ENCODE measurements at places on chromosomes 11 and 22.
A peak's percentile ranks its signal among the peaks of the same experiment; 100 is the strongest.

GRCh38 chr11:128717516-128717915 is 23.6 kb downstream of the FLI1 start:
- DNase-seq: no peak

DNA sequence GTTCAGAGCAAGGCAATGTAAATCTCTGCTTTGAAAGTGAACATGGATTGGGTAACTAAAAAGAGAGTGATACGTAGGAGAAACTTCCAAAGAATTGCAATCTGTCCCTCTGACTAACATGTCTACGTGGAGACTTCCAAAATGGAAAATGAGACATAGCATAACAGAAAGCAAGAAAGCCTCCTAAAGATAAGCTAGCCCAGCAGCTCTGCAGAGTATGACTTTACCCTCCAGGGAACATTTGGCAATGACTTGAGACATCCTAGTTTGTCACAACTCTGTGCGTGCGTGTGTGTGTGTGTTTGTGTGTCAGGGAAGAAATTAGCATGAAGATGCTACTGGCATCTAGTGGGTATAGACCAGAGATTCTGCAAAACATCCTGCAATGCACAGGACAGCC is 817.4 kb downstream of the NTM start:
- DNase-seq: no peak

GRCh38 chr11:89147229-89147628 is 30.4 kb upstream of the TYR start:
- no peak for DNase-seq

- DNase-seq: no peak
Measured at GRCh38 chr22:26689513-26690301, 32.3 kb downstream of the MIAT start.

GRCh38 chr11:105447936-105448702 is 161.8 kb upstream of the GRIA4 start:
- DNase-seq: no peak

GRCh38 chr22:17057959-17058814 is 26.6 kb upstream of the IL17RA start:
- peak; percentile 75 for DNase-seq

GRCh38 chr11:40186437-40187263 is 1272.8 kb downstream of the LRRC4C start:
- no peak for DNase-seq

DNA sequence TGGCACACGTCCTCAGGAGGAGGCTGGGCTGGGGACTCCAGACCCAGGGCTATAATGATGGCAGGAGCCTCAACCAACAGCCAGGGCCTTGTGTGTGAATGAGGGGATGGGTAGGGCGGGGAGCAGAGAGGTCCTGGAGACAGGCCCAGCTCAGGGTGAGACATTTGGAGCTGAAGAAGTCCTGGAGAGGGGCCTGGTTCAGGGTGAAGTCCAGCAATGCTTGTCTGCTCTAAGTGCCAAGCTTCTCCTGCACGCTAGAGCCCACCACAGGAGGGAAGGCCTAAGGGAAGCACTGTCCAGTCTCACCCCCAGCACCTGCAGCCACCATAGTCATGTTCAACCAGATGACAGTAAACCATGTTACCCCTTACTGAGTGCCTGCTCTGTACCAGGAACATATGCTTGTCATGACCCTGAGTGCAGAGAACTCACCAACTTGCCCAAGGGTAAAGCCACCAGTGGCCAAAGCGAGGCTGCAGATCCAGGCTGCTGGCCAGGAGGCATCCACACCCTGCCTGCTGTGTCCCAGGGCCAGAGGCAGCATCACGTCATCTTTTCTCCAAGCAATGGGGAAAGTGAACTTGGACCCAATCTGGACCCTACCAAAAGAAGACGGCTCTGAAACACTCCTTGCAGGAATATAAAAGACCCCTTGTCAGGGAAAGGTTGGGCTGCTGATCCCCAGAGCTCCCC is 24.0 kb downstream of the LMO1 start:
- DNase-seq: no peak

Data from GM20000 (cell line).